DMS153 (cell line): ENCODE measurements at places on chromosomes 11 and 22.
A peak's percentile ranks its signal among the peaks of the same experiment; 100 is the strongest.

- no peak for DNase-seq
Measured at GRCh38 chr22:19554834-19555404, 30.7 kb upstream of the CLDN5 start.

- DNase-seq, result no peak
Measured at GRCh38 chr22:45006111-45006963, 3.5 kb downstream of the PHF21B start.

GRCh38 chr22:22110548-22111266 is 128.1 kb upstream of the TOP3B start:
- no peak for DNase-seq

GRCh38 chr22:41367039-41367679 is 14.6 kb upstream of the TEF start:
- peak; percentile 93 for DNase-seq

GRCh38 chr11:79925570-79925969 is 484.7 kb upstream of the TENM4 start:
- no peak for DNase-seq

DNA sequence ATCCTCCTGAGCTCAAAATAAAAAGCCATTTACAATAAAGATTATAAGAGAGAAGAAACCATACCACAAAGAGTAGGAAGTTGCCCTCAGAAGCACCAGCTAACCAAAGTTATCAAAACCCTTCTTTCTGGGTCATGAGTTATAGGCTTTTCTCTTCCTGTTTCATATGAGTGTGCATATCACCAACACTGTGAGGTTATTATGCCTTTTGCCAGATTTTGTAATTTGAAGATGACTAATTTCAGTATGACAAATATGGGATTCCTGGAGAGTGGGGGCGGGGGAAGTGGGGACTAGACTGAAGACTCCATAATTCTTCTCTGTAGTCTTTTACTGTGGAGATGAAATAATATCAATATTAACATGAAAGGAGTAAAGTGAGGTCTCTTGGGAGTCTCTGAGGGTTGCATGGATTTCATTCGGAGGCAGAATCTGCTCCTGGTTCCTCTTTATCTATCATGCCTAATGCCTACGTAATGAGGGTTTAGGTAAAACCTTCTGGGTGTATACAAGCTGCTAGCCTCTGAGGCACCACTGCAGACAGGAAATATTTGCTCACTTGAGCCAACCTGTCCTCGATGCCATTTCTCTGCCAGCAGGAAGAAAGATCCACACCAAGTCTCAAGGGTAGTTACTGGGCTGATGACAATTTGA is 2.1 kb downstream of the LPXN start:
- DNase-seq, result no peak

- DNase-seq, result peak; percentile 13
Measured at GRCh38 chr11:130839981-130840666, 76.2 kb downstream of the SNX19 start.

DNA sequence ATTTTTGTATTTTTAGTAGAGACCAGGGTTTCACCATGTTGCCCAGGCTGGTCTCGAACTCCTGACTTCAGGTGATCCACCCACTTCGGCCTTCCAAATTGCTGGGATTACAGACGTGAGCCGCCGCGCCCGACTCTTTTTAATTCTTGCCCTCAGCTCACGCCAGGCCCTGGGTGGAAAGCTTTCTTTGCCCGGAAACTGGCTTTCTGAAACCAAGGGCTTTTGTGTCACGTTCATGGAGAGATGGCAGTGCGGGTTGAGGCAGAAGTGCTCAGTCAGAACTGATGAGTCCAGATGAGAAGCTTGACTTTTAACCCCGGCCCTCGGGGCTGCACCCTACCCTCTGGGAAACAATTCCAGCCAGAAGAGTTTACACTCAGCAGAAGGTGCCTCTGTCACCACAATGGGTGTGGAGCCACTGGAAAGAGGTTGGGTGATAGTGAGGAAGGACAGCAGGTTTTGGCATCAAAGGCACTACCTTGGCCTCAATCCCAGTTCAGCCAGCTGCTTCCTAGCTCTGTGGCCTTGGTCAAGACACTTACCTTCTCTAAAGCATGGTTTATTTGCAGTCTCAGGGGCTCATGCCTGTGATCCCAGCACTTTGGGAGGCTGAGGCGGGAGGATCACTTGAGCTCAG is 890 bp upstream of the ARFGAP3 start:
- peak; percentile 17 for DNase-seq

- no peak for DNase-seq
Measured at GRCh38 chr11:102172127-102172848, 62.0 kb downstream of the YAP1 start.

DNA sequence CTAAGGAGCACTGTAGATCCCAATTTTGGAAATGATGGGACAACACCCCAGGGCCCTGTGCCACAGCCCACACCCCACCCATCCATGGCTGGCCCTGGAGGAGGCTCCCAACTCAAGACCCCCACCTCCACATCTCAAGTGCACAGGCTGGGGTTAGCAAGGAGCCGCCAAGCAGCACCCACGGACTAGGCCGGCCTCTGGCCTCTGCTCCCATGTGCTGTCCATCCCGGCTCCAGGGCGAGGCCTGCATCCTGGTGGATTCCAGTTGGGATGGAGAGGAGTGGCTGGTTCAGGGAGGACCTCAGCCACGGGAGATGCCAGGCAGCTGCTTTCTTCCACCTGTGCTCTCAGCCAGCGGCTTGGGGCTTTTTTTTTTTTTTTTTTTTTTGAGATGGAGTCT is 43.4 kb upstream of the COMT start:
- no peak for DNase-seq

GRCh38 chr22:31089160-31090100 is 8.3 kb downstream of the SMTN start:
- DNase-seq, result no peak

- no peak for DNase-seq
Measured at GRCh38 chr11:65503949-65504673, 5.3 kb downstream of the MALAT1 start.

- no peak for DNase-seq
Measured at GRCh38 chr11:41978945-41979344, 519.5 kb upstream of the LRRC4C start.

DNA sequence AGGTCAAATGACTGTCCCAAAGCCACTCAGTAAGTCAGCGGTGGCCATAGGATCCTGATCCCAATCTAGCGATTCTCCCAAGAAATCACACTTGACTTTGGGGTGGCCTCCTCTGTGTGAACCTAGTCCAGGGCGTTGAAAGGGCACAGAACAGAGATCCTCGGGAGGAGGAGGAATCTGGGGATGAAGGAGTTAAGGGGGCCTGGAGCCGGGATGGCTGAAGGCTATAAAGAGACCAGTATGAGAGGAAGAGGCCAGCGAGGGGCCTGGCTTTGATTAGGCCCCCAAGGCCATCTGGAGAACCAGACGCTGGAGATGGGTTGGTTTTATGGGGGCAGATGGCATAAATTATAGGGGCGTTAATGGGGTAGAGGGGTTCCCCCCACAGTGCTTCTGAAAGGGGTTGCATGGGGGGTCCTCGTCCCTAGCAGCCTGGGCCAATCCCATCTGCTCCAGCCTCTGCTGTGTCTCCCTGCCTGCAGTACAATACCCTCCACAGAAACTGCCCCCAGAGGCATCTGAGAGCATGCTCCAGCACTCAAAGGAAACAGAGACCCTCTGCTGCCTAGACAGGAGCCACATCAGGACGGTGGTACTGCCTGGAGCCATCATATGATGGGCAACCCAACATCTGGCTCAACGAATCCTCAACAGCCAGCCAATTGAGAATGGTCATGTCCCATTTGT is 35.2 kb upstream of the TRIM29 start:
- no peak for DNase-seq
